IMR-90 (cell line): ENCODE measurements at places on chromosomes 7 and 10. TPM values are rescaled to one million over a fixed set of nuclear protein-coding genes. Genes with fewer than 3 reads are reported as not detected.

The HMX3 gene
- not detected in 2 replicates for total RNA-seq

The INHBA gene
- 112 and 133 TPM in 2 replicates for total RNA-seq

The HYCC1 gene
- total RNA-seq, result 78.3 and 185 TPM in 2 replicates

The MALRD1 gene
- total RNA-seq, result 0.56 and 1.1 TPM in 2 replicates

The MUC3A gene
- total RNA-seq, result not detected in 2 replicates

The ITPRID1 gene
- not detected in 2 replicates for total RNA-seq

The DRGX gene
- total RNA-seq, result not detected in 2 replicates

The MDFIC gene
- total RNA-seq, result 29.7 and 35.0 TPM in 2 replicates

The HKDC1 gene
- under 0.01 TPM in 1 of 2 replicates, not detected in the other for total RNA-seq

DNA sequence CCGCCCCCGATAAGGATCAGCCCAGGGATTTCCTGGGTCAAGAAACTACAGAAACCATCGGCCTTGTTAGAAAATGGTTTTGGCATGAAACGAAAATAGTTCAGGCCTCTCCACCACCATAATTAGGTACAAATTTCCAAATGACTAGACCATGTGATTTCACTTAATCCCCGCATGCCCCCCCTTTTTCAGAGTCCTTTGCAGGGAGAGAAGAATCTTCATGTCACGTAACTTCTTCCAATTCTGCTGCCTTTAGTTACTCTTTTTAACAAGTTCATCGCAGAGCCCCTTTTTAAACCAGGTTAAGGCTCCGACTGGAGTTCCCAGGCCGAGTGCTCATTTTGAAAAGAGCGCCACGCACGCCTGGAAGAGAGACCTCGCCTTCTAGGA is 3.4 kb downstream of the PDGFA start:
- no peak for DNase-seq

- peak; percentile 74 for DNase-seq
These were observed 26.0 kb upstream of the JMJD1C start for GRCh38 chr10:63491588-63492316.

DNA sequence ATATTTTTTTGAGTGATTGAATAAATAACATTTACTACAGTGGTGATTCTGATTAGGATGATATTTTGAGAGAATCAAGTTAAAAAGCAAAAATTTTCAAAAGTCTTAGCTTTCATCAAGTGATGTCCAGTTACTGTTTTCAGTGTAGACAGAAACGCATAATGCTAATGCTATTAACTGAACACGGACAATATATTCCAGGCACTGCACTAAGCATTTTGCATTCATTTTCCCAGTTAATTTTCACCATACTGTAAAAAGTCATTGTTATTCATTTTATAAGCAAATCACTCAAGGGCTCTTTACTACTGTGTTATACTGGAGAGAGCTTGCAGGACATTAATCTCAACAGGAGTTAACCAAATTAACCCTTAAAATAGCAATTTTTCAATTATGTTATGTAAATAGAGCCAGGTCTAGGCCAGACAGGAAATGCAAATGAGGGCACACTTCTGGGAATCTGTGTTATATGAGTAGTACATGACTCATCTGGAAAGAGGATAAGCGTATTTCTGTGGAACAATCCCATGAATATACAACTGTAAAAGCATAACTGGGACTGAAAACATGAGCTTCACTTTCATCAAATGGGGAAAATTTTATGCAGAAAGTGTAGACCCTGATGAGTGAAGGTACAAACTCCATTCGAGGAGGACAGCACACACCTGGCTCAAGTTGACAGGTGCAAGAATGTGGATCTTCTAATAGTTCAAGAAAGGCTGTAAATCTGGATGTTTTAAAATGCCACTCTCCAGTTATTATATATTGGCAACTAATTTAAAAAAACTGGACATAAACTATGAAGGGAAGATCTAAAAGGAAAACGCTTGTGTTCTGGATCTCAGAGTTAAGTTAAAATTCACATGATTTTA is 75.4 kb downstream of the ANK3 start:
- DNase-seq, result peak; percentile 83

DNA sequence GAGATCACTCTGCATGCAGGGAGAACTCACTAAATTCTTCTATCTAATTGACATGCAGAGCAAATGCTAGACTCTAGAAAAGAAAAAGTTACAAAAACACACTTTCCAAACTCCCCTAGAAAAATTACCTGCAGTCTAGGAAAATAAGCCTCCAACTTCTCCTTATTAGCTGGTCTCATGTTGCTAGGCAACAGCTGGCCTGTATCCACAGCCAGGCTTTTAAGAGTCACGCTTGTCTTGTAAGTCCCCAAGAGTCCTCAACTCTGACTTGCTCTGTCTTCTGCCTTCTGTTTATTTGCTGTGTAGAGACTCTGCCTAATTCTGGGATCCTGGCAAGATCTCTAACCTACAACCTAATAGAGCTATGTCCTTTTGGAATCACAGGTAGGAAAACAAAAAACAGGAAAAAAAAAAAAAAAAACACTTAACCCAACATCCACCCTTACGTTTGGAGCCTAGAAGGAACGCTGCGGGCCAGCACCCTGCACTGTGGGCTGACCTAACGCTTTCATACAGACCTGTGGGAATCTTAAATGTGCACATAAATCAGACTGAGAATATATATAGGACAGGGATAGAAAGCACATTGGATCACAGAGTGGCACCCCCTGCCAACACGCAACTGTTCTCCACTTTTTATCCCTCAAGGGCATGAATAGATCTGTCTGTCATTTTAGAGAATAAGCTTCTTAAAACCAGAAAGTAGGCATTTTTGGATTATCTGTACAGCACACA is 117.0 kb upstream of the PTPRZ1 start:
- no peak for DNase-seq

DNA sequence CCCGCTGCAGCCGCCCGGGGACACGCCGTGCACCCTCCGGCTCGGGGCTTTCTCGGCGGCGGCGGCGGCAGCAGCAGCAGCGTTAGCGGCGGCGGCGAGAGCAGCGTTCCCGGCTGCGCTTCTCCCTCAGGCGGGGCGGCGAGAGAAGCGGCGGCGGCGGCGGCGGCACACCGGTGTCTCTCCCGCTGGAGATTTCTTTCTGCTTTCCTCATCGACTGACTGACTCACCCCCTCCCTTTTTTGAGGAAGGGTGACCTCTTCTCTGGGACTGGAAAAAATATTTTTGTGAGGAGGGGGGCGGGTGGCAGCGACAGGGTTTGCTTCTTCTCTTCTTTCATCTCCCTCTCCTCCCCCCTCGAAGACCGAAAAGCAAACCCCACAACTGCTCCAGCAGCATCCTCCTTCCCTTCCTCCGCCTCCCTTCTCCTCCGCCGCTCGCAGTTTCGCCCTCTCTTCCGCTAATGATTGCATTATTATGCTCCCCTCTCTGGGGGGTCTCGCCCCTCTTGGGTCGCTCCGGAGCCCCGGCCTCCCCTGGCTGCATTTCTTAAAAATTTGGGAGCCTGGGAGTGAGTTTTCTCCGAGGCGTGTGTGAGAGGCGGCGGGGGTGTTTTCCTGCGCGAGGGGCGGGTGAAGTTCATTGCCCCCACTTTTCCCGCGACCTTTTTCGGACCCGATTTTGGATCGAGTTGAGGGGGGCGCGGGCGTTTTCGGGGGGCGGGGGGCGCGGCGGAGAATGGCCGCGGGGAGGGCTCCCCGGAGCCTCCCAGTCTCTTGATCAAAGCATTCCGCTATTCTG is 411 bp downstream of the AUTS2 start:
- no peak for DNase-seq

GRCh38 chr10:137031-137430 is 1.8 kb downstream of the ZMYND11 start:
- DNase-seq, result peak; percentile 7

DNA sequence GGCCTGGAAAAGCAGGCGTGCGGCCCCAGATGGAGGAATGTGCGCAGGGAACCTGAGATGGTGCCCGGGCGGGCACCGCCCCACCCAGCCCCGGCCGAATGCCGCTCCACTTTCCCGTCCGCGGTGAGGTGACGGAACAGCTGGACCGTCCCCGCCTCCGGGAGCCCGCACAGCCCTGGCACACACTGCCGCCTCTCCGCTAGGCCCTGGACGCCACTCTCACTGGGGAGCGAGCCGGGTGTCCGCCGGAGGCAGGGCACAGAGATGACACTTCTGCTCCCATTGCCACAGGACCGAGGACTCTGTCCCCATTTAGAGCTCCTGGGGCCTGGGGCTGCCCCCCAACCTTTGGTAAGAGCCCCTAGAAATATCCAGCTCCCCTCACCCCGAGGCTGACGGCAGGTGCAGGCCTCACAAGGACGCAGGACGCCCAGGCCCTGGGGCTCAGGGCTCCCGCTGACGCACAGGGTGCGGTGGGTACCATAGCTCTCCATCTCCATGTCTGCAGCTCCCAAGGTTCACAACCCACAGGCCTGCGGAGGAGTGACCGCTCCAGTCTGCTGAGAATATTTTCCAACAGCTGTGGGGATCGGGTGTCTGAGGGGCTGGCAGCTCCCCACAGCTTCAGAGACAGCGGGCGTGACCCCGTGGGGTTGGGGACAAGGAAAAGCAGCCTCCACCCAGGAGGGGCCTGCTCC is 52.2 kb upstream of the PDGFA start:
- DNase-seq, result no peak

DNA sequence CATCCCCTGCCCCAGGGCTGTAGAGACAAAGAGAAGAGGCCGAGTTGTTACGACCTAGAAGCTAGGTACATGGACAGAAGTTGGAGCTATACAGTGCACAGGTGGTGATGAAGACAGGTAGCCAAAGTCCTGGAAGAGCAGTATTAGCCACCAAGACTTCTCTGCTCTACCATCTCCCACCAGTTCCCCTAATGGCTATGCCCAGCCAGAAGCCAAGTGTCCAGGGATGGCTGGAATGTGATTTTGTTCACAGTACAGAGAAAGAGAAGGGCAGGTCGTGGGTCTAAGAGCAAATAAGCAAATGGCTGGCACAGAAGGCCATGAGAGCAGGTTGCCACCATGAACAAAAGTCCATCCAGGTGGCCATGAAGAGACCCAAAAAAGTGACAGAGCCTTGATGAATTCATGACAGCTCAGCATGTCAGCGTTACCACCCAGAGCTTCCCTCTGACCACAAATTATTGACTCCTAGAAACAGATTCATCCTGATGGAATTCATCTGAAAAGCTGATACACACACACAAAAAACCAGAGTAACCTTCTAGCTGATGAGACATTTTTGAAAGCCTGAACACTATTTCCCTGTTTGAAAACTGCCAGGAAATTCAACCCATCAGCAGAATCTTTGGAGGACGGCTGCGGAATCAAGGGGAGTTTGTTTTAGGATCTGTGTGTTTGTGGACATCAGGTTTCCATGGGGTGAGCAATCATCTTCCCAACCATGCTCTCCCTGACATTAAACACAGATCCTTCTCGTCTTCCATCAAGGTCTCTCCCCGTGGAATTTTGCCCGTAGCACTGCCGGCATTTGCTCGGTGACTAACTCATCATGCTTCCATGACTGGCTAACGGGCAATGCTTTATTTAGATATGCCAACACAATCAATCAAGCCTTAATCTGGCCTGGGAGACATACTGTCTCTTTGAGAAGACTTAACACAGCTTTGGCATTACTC is 906.7 kb upstream of the AUTS2 start:
- DNase-seq, result peak; percentile 90

GRCh38 chr10:105279101-105279500 is 638.0 kb downstream of the SORCS3 start:
- DNase-seq, result no peak

DNA sequence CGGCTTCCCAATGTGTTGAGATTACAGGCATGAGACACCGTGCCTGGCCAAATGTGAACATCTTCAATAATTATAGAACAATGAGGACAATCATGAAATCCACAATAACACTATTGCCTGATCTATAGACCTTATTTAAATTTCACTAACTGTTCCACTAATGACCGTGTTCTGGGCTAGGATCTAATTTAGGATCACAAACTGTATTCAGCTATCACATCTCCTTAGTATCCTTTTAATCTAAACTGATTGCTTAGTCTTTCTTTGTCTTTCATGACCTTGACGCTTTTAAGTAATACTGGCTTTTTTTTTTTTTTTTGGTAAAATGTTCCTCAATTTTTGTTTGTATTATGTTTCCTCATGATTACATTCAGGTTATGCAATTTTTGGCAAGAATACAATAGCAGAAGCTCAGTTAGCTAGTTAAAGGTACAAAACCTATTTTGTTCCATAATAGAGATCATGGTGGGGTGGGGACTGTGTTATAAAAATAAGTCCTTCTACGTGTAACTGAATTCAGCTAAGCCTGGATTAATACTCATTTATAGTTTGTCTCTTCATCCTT is 158.4 kb downstream of the AOAH start:
- DNase-seq, result no peak

DNA sequence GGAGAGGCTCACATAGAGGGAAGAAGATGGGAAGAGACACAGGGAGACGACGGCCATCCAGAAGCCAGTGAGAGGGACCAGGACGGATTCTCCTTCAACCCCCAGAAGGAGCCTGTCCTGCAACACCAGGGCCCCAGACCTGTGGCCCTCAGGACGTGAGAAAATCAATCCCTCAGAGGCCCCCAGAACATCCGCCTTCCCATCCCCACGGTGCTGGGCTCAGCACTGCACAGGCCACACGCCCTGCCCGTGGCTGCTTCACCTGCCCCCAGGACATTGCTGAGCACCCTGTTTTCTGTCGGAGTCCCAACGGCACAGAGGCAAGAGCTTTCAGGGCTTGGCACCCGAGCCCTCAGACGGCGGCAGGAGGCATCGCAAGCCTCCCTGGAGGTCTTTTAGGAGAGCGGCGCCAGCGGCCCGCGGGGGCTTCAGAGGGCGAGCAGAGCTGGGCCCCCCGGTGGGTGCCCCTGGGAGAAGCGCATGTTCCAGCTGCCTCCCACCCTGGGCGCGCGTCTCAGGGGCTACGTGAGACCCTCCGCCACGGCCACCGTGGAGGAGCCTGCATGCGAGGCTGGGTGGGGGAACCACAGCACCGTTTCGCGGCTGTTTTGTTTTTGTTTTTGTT is 42.8 kb downstream of the PDGFA start:
- no peak for DNase-seq

- peak; percentile 46 for DNase-seq
These were observed 539.5 kb upstream of the FZD8 start for GRCh38 chr10:36181426-36182178.

DNA sequence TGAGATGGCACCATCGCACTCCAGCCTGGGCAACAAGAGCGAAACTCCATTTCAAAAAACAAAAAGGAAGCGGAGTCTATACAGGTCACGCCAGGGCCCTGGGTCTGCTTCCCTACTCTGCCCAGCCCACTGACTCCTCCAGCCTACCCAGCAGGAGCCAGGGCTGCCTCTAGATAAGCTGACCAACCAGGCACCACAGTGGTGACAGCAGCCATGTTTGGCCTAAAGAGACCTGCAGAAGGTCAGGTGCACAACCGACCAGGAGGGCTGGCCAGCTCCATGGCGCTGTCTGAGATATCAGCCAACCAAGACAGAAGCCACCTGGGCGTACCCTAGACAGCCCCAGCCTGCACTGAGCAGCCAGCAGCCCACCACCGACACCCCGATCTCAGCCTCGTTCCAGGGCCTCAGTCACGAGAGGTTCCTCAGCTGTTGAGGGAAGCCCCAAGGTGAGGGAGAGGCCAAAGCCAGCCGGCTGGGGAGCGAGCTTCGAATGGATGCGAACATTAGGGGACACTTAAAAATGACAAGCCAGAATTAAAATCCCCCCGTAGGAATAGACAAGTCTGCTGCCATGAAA is 24.4 kb upstream of the PWWP2B start:
- DNase-seq, result no peak

DNA sequence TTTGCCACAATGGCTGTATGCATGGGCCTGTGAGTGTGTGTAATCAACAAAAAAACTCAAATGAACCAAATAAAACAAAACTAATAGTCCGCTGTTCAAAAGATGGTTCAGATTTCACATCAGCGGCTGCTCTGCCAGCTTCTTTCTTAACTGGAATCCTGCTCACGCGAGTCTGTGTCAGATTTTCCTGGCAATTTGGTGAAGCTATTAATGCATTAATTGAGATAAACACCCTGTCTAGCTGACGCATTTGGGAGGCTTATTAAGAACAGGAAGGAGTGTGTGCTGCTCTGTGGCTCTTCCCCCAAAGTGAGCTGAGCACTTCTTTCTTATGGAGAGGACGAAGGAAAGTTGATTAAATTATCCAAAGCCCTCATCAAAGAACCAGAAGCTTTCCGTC is 336.6 kb upstream of the MKI67 start:
- DNase-seq, result no peak
